NCI-H1436 (cell line): ENCODE measurements at places on chromosomes 5 and 9.
A peak's percentile ranks its signal among the peaks of the same experiment; 100 is the strongest.

DNA sequence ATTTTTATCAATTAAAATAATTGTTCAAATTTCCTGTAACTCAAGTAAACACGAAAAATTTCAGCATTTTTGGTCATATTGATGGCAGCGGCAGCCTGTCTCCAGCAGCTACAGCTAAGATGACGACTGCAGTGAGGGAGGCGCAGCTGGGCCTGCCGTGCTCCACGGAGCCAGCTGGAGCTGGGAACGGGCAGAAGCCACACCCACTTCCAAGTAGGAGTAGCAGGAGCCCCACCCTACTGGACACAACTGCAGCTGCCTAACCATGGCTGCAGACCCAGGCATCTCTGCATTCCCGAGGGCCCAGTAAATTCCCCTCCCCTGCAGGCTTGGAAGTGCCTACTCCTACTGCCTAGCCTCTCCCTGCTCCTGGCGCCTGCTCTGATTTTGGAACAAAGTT, 2031.7 kb downstream of the EFNA5 start:
- no peak for DNase-seq

GRCh38 chr9:78009186-78009585, 22.4 kb downstream of the GNAQ start:
- no peak for DNase-seq

GRCh38 chr5:125258615-125259014, 512.2 kb upstream of the ZNF608 start:
- DNase-seq: no peak

- DNase-seq: no peak
Observed at GRCh38 chr9:89022902-89023301, 31.6 kb downstream of the S1PR3 start.

- DNase-seq: no peak
Observed at GRCh38 chr9:110919609-110920008, 118.7 kb downstream of the LPAR1 start.

DNA sequence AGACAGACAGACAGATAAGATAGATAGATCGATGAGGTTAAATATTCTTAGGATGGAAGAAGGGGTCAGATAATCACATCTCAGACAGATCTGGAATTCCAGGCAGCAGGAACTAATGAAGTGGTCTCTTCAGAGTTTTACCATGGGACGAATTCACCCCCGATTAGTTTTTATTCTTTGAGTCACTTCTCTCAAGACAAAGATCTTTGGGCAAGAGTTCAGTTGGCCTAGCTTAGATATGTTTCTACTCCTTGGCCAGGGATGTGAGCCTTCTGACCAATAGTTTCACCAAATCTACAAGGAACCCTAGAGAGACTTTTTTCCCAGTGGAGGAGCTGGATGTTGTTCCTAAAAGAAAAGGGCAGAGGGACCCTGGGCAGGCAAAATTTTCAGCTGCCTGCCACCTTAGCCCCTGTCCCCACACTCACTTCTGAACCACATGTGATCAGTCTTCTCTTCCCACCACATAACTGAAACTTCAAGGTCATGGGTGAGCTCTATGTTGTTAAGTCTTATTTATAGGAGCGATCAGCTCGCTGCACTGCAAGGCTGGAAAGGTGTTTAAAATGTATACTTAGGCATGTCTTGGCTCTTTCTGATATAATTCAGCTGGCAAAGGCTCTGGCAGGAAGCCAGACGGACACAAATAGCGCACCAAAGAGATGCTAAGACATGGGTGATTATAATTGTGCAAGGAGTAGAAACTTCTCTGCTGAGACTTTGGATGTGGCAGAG, 132.9 kb downstream of the PALM2AKAP2 start:
- DNase-seq: no peak

- DNase-seq: peak; percentile 85
Observed at GRCh38 chr5:82849885-82850284, 227.3 kb downstream of the TMEM167A start.

DNA sequence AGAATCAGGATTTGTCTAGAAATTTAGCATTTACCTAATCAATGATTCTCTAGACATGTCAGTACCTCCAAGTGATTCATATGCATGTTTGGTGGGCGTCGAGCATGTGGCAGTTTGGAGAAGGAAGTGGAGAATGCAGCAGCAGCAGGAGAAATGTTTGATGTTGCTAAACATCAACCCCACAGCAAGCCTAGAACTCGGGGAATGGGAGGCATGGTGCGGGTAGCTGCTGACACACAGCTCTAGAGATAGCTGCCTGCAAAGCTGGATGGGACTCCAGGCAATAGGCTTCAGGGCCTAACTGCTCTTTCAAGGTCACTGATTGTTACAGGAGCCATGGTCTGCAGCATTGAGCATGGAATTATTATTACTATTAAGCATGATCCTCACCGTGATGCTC, 137.3 kb downstream of the DOCK8 start:
- no peak for DNase-seq

GRCh38 chr5:90084342-90084741, 325.2 kb downstream of the CETN3 start:
- no peak for DNase-seq

- DNase-seq: no peak
Observed at GRCh38 chr5:88190106-88190834, 78.4 kb downstream of the TMEM161B start.

DNA sequence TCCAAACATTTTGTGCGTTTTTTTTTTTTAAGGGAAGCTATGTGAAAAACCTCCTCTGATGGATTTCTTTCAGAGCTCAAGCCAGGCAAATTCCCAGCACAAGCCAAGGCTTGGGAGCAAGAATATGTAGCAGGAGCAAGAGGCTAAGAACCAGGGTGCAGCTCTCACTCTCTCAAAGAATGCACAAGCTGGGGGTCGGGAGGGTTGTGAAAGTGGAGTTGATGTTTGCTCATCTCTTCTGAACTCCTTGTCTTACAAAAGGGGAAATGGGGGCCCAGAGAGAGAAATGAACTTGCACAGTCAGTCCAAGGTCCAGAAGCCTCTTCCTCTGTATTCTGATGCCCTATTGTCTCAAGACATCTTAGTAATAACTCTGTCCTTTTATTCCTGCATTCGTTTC, 7.7 kb upstream of the TRAF1 start:
- no peak for DNase-seq
